ENCODE measurements at places on chromosomes 2 and 18. TPM values are rescaled to one million over a fixed set of nuclear protein-coding genes. Genes with fewer than 3 reads are reported as not detected.

DNA sequence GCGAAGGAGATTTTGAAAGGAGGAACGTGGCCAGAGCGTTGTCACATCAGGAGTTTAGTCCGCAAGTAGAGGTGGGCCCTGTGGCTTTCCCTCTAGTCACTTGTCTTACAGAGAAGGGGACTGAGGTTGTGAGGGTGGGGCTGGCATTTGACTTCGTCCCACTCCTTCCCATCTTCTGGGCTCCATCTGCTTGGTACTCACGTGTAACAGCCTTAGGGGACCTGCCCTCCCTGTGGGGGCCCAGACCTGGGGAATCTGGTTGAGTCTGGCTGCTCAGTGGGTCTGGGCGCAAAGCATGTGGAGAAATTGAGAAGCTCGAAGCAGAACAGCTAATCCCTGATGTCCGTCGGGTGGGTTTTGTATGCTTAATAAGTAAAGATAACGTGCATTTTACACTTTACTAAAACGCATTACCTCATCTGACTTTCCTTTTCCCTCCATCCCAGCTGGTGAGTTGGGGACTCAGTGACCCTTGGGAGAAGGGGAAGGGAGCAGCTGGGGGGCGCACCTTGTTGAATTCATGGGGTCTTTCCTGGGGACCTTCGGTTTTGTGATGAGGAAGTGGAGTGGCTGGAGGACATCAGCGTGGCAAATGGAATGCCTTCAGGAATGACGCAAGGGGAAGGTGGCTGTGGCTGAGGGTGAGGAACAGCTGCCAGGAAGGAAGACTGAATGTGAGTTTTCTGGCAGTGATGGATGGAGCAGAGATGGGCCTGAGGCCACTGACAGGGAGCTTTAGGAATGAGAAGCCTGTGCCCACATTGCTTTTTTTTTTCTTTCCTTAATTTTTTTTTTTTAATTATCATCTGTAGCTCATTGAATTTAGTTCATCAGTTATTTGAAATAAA, 44.8 kb downstream of the ASAP2 start:
- no peaks in the 10 kb centered on the region for H3K36me3 ChIP-seq
- no peaks in the 10 kb centered on the region for H3K4me1 ChIP-seq
- no peak overlapping the region for H3K4me3 ChIP-seq
- no peak for DNase-seq
- no peak overlapping the region for H3K27ac ChIP-seq

- H3K27ac ChIP-seq: no peak overlapping the region
- peaks cover 6% of the 10 kb centered on the region for H3K4me1 ChIP-seq
- no peaks in the 10 kb centered on the region for H3K36me3 ChIP-seq
- no peak overlapping the region for H3K4me3 ChIP-seq
- peaks cover 12% of the 10 kb centered on the region for H3K27me3 ChIP-seq
- no peak for DNase-seq
Measured at GRCh38 chr2:181657379-181657778, 474 bp upstream of the CERKL start.

DNA sequence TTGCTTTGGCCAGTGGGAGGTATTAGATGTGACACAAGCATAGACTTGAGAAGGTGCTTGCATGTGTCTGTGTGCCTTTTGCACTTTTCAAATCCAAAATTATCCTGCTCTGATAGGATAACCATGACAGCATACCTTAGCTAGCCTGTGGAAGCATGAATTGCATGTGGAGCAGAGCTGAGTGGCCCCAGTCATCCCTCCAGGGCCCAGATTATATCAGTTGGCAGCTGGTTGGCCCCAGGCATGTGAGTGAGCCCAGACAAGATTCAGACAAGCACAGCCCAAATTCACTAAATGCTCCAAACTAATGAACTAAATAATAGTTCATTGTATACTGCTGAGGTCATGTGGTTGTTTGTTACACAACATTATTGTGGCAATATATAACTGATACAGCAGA, 18.8 kb downstream of the TACR1 start:
- H3K27me3 ChIP-seq: peaks cover 5% of the 10 kb centered on the region
- DNase-seq: no peak
- no peak overlapping the region for H3K27ac ChIP-seq
- no peaks in the 10 kb centered on the region for H3K36me3 ChIP-seq
- H3K4me1 ChIP-seq: no peaks in the 10 kb centered on the region

DNA sequence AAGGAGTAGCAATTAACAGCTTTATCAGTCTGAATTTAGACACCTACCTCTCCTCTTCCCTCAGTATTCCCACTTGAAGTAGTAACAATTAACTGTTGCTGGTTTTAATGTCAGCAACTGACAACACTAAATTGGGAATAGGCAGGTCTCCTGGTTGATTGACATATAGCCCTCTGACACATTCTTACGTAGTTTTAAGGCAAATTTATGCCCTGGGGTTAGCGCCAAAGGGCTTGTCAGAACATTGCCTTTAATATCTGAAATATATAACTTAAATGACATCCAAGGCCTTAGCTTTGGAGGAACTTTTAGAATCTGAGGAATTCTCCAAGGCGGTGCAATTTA, 7.4 kb downstream of the ASXL3 start:
- H3K27ac ChIP-seq: no peak overlapping the region
- no peaks in the 10 kb centered on the region for H3K27me3 ChIP-seq
- no peak for DNase-seq
- H3K4me1 ChIP-seq: no peaks in the 10 kb centered on the region
- no peaks in the 10 kb centered on the region for H3K36me3 ChIP-seq

The TCF4 gene
- polyA plus RNA-seq: 0.58 TPM

The SCYGR3 gene
- polyA plus RNA-seq: not detected

Measured in CD4-positive, CD25-positive, alpha-beta regulatory T cell (primary cell).